GM04503 (cell line): ENCODE measurements at places on chromosomes 16 and 17.
A peak's percentile ranks its signal among the peaks of the same experiment; 100 is the strongest.

- DNase-seq = no peak
These were observed 1.4 kb upstream of the CNGB1 start for GRCh38 chr16:57972306-57972705.

DNA sequence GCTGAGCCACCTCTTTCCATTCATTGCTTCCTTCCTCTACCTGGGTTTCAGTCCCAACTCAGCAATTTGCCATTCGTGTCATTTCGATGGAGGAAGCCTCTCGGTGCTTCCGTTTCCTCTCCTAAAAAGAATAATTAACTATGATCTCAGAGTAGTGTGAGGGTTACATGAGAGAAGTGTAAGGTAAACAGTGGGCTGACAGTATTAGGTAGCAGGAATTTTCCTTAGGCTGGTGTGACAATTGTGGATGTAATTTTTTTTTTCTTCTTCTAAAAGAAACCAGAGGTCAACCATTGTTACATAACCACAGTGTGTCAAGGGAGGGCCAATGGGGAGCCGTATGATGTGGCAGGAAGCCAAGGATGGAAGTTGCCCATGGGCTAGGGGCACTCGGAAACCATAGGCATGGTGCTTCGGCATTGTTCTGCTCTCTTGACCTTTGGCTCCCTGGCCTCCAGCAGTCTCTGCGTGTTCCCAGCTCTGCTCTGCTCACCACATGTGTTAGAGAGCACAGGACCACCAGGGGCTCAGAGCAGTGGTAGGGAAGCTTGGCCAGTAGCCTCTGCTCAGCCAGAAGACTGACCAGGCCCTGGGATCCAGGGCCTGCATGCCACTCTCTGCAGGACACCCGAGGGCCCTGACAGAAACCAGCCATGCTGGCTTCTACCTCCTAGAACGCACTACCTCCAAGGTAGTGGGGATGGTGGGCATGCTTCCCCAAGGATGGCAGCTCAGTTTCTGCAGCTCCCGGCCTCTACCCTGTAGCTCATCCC, 2.0 kb upstream of the TOP2A start:
- DNase-seq = no peak

- DNase-seq = no peak
These were observed 206.8 kb downstream of the CA10 start for GRCh38 chr17:51951741-51952140.

DNA sequence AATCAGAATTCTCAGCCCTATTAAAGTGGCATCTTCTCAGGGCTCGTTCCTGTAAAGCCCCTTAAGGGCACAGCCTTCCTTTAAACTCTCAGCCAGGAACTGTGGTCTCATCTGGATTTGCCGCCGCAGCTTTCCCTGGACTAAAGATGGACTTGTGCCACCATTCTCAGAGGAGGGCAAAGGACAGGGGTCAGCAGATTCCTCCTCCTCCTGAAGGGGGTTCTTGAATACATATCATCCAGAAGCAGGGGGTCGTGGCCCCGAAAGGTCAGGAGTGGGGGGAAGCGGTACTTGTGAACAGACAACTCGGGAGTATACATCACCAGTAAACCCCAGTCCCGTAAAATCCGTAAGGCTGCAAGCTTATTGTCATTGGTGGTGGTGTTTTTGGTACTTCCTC, 174.8 kb downstream of the RPTOR start:
- DNase-seq = no peak

GRCh38 chr17:16407911-16408588, 7.3 kb upstream of the TRPV2 start:
- no peak for DNase-seq

- no peak for DNase-seq
These were observed 279.9 kb upstream of the DYNLRB2 start for GRCh38 chr16:80260906-80261311.

DNA sequence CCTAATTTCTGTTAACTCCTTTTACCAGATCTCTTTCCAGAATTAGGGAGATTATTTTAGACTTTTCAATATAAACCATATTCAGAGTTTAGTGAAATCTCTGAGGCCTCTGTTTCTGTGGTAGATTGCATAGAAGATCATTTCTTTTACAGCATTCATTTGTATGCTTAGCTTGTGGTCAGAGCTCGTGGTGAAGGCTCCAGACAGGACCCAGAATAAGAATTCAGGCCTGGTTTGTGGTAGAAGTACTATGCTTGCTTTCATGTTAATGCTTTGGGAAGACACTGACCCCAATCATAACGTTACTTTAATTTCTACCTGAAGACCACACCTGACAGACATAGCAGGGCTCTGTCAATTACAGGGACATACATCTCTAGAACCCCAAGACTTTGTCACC, 258.1 kb downstream of the FTO start:
- no peak for DNase-seq

GRCh38 chr17:2136241-2136640, 81.3 kb downstream of the HIC1 start:
- DNase-seq = no peak

GRCh38 chr16:48173889-48174288, 18.1 kb upstream of the ABCC12 start:
- no peak for DNase-seq

- DNase-seq = no peak
These were observed 19.9 kb downstream of the SNX11 start for GRCh38 chr17:48127371-48128051.

DNA sequence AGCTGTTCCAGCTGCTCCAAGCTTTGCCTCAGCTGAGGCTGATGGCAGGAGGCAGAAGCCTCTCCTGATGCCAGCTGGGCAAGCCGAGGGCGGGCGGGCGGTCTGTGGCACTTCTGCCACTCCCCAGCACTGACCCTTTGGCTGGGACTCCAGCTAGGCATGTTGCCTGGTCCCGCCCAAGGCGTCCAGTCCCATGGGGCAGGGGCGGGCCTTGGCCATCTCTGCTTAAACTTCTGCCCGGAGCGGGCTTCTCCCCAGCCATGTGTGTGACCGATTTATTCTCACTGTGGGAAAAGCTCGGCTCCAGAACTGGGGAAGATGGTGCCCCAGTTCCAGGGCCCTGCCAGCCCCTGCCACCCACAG, 349.1 kb downstream of the SEC14L1 start:
- no peak for DNase-seq

GRCh38 chr16:89115216-89115861, 21.7 kb downstream of the ACSF3 start:
- DNase-seq = no peak

- DNase-seq = peak; percentile 51
These were observed at the start of gene SNF8 for GRCh38 chr17:48944515-48945260. TSS of gene SNF8 (minus strand) at chr17:48944842. CDS start at chr17:48944734, 108 bp downstream.

DNA sequence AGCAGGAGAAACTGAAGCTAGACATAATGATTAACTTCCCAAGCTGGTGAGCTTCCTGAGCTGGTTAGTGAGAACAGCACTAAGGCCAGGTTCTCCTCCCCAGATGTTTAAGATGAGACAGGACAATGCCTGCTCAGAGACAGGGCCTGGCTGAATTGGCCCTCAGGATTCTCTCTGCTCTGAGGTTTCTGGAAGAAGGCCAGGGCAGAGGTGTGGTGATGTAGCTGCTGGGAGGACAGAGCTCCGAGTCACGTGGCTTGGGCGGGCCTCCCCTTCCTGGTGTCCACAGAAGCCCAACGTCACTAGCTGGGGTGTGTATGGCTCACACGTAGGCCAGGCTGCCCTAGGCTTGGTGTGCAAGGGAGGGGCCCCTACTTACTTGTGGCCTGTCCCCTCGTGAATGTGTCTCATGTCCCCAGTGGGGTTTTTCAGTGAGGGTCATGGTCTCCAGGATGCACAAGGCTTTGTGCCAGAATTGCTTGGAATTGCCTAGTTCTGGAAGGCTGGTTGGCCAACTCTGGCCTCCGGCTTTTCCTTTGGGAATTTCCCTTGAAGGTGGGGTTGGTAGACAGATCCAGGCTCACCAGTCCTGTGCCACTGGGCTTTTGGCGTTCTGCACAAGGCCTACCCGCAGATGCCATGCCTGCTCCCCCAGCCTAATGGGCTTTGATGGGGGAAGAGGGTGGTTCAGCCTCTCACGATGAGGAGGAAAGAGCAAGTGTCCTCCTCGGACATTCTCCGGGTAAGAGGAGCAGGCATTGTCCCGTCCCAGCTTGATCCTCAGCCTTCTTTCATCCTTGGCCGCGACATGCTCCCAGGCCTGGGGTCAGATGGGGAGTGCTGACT, 3.4 kb downstream of the NOD2 start:
- DNase-seq = no peak

GRCh38 chr17:49901460-49902331, 53.8 kb upstream of the TAC4 start:
- no peak for DNase-seq

DNA sequence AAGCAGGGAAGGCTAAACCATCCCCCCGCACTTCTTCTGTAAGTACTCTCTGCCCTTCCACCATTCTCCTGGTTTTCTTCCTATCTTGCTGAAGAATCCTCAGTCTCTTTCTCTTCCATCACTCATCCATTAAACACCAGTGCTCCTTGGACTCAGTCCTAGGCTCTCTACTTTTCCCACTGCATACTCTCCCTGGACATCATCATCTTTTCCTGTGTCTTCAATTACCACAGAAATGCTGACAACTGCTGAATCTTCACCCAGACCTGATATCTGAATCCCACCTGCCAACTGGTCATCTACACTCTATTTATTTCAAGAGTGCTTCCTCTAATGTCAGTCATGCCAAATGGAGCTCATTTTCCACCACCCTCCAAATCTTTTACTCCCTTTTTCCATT, 53.8 kb upstream of the ARL6IP1 start:
- DNase-seq = no peak

DNA sequence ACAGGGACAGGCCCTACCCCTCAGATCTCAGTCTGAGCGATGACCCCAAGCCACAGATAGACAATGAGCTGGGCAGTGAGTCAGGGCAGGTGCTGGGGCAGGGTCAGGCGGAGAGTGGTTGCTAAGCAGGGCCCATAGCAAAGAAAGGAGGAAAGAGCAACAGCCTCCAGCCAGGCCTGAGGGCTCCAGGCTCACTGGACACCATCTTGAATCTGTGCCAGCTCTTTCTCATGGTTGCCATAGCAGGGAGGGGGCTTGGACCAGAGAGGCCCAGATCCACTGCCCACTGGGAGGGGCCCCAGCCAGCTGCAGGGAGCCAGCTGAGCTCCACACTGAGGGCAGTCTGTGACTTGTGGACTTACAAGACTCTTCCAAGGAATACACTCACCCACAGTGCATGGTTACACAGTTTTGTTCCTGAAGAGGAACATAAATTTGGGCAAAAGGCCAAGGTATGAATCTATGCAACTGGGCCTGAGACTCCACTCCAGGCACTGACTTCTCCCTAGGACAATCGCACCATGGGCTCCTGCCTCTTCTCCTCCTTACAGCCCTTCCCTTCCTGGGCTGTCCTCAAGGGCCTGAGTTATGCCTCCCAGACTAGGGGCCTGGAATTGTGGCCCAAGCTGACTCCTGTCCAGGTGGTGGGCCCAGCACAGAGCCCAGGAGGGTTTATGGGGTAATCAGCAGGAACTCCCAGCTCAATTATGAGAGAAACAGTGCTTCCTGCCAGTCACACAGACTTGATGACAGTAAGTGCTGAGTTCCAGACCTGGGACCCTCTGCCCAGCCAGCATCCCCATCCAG, 59.9 kb downstream of the BEAN1 start:
- peak; percentile 35 for DNase-seq

DNA sequence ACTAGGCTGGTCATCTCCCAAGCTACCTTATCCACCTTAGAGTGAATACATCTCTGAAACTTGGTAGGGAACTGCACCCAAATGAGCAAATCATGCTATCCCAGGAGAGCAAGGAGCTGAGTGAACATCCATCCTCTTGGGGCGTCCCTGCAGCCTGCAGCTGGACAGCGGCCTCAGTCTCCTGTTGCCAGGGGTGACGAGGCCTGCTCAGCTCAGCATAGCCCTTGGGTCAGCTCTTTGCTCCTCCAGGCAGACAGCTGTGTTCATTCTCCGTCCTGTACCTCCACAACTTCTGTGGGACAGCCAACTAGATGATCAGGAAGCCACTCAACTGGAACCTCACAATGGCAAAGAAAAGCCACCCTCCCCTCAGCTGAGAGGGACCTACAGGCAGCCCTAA, 111.9 kb downstream of the SOCS1 start:
- DNase-seq = no peak

GRCh38 chr16:4204521-4204920, 37.4 kb downstream of the SRL start:
- no peak for DNase-seq

DNA sequence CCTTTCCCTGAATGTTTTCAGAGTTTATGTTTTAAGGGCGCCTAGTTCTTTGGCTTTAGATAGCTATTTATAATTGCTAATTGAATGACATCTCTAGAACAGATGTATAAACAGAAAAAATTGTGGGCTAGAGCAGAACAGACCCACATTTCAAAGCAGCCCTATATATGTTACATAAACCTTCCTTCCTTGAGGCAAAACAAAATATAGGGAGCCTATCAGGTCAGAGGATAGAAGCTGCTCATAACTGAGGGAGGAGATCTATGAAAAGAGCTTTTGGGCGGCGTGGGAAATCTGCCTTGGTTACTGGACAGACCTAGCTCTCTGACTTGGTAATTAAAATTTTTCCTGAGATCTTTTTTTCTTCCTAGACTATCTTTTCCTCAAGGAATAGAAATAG, 68.4 kb downstream of the SPAG9 start:
- DNase-seq = no peak

GRCh38 chr17:9294661-9295210, 273.4 kb downstream of the NTN1 start:
- DNase-seq = no peak

GRCh38 chr17:7407485-7408251, at the start of gene NLGN2:
TSS of gene NLGN2 (plus strand) at chr17:7407845. CDS start at chr17:7408256, 411 bp downstream.
- DNase-seq = no peak

DNA sequence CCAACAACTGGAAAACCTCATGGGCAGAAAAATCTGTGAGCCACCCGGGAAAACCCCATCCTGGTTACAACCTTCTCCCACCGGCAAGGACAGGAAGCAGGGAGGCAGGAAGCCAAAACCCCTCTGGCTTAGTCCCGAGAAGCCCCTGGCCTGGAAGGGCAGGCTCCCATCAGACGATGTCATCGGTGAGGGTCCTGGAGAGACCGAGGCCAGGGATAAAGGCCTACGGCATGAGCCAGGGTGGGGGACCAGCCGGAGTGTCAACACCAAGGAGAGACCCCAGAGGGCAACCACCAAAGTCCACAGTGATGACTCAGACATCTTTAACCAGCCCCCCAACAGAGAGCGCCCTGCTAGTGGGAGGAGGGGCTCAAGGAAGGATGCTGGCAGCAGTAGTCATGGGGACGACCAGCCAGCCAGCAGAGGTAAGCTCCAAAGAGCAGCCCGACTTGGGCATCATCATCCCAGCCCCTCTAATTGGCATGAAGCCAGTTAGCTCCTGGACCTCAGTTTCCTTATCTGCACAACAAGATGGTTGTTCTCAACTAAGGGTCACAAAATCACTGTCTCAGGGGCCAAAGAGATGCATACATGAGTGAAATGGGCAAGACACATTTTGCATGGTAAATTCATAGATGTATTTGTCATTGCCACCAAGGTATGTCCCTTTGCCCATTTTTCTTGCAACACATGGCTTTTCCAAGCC, 190.7 kb downstream of the KATNIP start:
- no peak for DNase-seq
